T-cell (primary cell): ENCODE measurements at places on chromosomes 7 and 10.

GRCh38 chr7:121083138-121083789 is 94.8 kb downstream of the CPED1 start:
- DNase-seq, result no peak

DNA sequence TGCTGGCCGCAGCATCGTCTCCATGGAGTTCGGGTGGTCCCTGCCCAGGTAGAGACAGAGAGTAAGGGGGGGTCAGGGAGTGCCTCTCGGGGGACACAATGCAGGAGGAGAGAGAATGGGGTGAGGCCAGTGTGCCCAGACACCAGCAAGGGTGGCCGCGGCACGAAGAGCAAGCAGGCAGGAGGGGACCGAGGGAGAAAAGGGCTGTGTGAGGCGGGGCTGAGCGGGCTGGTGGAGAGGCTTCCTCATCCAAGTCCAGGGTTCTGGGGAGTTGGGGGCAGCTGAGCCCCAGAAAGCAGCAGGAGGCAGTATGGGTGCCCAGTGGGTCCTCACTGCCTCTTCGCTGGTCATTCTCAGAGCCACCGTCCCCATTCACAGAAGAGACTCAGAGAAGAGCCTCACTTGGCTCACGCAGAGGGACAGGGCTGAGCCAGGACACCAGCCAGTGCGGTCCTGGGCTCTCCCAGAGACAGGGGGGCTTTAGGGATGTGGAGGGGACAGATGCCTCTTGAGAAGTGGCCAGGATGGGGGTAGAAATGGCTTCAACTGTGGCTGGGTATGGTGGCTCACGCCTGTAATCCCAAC is 78.9 kb downstream of the MICALL2 start:
- no peak for DNase-seq

DNA sequence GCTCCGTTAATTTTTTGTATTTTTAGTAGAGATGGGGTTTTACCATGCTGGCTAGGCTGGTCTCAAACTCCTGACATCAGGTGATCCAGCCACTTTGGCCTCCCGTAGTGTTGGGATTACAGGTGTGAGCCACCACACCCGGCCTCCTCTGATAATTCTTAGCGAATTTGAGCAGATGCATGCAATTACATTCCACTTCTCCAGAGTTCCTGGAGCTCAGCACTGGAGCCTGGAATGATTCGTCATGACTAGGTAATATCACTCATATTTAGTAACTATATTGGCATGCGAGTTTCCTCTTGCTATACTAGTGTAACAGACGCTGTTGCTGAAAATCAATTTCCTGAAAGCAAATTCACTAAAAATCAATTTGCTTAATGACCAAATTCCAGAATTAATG is 86.8 kb downstream of the MKX start:
- no peak for DNase-seq

DNA sequence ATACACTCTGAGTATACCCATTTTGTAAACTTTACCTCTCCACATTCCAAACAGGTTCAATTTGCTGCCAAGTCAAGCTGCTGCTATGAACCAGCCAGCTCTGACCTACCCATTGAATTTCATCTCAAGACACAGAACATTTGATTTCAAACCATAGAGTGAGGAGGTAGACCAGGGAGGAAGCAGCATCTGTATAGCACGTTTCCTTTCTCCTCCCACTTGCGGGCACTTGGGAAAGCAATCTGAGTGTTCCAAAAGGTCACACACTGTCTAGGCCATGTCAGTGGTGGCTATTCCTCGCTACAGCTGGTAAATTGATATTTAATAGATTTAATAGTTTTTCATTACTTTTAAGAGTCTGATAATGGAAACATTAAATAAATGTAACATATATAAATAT is 147.8 kb upstream of the EEPD1 start:
- no peak for DNase-seq

DNA sequence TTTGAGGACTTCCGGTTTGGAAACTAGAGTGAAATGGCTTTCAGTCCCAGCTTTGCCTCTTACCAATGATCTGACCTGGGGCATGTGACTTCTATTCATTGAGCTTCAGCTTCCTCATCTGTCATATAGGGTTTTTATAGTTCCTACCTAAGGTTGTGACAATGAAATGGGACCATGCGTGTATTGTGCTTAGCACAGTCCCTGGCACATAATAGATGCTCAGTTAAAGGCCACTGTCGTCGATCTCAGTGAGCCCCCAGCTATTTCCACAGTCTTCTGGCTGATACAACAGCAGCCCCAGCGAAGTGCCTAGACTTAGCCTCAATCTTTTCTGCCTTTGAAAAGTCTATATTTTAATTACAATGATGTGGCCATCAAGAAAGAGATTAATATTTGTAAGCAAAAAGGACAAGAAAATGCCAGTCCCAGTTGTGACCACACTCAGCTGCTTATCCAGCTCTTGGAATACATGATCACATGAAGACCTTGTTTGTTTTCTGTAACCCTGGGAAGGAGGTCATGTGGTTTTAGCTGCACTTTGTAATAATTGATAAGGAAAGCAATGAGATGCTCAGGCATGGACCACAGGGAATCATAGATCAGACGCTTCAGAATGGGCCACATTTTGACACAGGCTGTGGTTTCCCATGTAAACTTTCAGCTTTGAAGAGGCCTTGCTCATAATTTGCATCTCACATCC is 44.6 kb downstream of the VWA2 start:
- DNase-seq, result no peak

DNA sequence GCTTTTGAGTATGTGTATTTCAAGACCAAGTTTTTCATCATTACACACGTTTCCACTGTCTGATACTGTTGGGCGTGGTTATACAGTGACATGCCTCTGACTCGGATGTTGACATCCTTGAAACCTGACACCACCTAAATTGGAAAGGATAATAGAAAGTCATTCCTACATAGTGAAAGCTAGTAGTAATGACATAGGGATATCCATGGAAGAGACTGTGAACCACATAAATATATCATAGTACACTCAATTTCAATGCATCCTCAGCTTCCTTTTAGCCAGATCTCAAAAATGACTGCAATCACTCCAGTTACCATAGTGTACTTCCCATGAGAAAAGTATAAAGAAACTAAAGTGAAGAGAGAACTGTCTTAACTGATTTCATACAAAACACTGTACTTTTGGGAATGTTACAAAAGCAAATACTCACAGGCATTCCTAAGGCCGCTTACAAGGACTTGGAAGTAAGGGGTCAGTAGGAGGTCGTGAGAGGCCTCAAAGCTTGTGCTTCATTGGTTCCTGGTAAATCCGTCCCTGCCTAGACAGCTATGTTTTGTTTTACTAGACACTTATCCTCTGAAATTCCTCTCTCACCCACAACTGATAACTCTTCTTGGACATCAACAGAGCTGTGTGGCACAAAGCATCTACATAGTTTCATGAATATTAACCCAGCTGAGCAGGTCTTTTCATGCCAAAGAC is 71.8 kb upstream of the VWDE start:
- DNase-seq, result no peak

DNA sequence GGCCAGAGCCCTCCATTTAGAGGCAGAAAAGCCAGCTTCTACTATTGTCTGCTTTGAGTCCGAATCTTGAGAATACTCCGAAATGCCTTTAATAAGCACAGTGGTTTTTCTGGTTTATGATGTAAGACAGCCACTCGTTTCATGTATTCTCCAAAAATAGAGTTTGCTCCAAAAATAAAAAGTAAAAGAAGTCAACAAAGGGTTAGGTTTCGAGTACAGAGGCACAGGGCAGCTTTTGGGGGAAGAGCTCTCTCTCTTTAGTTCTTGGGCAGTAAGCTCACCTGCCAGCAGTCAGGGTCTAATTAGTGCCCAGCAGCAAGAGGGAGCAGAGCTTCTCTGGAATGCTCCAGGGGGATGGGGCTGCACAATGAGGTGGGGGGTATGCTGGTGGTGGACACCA is 20.2 kb downstream of the CREB3L2 start:
- no peak for DNase-seq

DNA sequence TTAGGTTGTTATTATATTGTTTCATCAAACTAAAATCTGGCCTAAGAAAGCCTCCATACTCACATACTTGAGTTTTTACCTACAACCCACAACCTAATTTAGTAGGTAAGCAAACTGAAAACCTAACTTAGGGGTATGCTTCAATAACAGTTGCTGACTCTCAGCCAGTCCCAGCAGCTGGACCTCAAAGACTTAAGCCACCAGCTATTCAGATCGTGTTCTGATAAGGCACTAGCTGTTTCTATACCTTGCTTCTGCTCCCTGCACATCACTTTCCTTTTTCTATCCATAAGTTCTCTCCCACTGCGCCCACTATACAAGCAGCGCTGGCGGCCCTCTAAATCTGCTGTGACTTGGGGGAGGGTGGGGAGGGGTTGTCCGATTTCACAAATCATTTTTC is 42.3 kb downstream of the SUGCT start:
- DNase-seq, result no peak

DNA sequence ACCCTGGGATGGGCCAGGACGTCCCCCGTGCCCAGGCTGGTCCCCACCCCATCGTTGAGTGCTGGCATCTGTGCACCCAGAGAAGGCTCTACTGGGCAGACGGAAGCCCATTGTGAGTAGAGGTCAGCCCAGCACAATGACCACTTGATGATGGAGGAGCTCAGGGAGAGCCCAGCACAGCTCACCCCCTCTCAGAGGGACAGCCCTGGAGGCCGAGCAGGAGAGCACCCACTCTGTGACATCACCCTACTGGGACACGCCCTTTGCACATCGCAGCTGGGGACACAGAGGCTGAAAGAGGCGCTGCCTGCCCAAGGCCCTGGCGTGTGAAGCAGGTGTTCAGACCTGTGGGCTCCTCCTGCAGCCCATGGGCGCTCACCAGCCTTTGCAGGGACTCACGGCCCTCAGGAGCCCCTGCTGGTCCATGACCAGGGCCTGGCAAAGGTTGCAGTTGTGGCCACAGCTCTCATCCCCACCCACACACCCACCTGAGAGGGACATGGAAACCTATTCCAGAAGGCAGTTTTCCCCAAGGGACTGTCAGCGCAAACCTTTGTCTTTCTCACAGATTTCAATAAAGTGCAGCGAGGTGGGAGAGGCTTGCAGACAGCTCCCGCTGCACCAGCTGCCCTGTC is 67.2 kb upstream of the PPP2R2D start:
- no peak for DNase-seq

DNA sequence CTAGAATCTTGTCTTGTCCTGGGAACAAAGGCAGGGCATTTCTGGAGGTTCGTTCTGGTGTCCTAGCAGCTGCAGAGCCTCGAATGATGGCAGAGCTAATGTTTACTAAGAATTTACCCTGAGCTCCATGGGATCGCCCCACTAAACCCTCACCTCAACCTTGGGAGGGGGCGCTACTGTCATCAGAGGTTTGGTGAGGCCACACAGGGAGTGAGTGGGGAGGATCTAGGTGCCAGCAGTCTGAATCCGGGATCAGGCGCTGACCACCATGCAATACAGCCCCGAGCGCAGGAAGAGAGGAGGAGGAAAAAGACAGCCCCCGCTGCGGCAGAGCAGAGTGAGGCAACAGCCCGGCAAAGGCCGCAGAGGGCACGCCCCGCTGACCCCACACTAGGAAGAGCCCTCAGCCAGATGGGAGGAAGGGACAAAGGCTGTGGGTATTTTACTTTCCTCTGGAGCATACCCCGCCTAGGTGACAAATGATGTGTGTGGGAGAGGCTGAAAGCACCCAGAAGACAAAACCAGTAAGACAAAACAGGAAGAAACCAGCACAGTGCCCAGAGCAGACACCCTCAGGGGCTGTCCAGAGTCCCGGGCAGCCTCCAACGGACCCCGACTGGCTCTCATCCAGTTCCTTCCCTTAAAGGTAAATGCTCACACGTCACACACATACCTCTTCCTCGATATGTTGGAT is 103.5 kb downstream of the FAM53B start:
- no peak for DNase-seq

- no peak for DNase-seq
Measured at GRCh38 chr7:158377800-158378623, 209.6 kb downstream of the PTPRN2 start.

DNA sequence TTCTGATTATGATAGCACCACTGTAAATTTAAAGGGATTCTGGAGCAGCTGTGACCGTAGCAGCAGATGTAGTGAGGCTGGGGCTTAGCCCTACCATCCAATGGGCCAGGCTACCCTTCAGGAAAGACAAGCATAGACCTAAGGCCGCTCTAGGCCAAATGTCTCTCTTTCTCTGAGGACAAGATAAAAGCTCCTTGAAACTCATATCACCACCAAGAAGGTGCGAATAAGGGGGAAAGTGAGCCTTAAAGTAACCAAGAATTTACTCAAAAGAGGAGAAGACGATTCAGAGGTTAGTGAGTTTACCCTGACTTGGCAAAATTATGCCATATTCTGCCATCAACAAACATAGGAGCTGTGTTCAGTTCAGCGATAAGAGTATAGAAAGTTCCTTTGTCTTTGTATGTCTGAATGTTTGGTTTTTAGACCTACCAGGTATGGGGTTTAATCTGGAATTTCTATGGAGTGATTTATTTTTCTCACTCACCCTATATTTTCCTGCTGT is 79.8 kb downstream of the PFKFB3 start:
- DNase-seq, result no peak

- DNase-seq, result no peak
Measured at GRCh38 chr10:98832196-98832595, 385.5 kb upstream of the HPS1 start.

DNA sequence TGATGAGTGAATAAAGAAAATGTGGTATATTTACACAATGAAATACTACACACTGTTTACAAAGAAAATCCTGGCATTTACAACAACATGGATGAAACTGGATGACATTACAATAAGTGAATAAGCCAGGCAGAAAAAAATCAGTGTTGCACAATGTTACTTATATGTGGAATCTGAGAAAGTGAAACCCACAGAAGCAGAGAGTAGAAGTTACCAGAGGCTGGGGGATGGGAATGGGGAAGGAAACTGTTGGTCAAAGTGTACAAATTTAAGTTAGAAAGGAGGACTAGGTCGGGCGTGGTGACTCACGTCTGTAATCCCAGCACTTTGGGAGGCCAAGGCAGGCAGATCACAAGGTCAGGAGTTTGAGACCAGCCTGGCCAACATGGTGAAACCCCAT is 538.5 kb upstream of the MKI67 start:
- no peak for DNase-seq

GRCh38 chr7:31783221-31783620 is 96.2 kb downstream of the PPP1R17 start:
- DNase-seq, result no peak

DNA sequence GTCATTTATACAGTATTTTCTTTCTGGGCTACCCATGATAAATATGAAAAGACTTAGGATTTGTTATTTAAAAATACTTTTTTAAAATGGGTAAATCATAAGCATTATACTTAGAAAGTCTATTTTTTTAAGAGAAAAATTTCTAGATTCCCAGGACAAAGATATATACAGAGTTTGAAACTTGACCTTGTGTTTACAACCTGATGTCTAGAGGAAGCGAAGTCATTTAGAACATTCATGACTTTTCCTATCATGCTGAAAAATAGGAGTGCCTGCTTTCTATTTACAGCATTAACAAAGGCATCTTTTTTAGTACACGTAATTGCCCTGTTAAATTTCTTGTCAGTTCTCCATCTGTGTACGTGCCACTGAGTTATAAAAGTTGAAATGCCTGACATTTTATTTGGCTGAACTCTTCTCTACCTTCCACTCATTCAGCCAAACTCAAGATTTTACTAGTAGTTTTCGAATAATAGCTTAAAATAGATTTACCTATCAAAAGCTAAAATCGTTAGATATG is 23.0 kb downstream of the GNAT3 start:
- DNase-seq, result no peak

GRCh38 chr7:114630201-114630990 is 215.8 kb downstream of the FOXP2 start:
- DNase-seq, result no peak
